ENCODE measurements at places on chromosomes 4 and X. TPM values are rescaled to one million over a fixed set of nuclear protein-coding genes. Genes with fewer than 3 reads are reported as not detected.
A peak's percentile ranks its signal among the peaks of the same experiment; 100 is the strongest.

GRCh38 chrX:131792789-131793462 is 230.2 kb upstream of the STK26 start:
- no peak for DNase-seq

- DNase-seq: no peak
Observed at GRCh38 chrX:22589845-22590244, 317.1 kb downstream of the CBLL2 start.

GRCh38 chr4:183541010-183541751 is 36.3 kb downstream of the ING2 start:
- peak; percentile 16 for DNase-seq

DNA sequence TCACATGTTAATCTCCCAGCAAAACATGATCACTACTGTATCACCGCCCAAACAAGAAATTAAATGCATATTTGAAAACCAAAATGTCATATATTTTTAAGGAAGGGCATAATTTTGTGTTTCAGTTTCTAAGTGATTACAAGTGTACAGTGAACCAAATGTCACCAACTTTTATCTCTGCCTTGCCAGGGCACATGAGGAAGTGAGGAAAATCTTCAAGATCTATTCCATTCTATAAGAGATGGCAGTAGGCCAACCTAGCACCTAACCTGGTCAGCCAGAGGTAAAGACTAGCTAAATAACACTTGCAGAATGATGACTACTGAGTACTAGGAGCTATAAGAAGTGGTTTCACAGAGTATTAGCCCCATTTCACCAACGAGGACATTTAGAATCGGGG is 107.2 kb downstream of the ATP11C start:
- no peak for DNase-seq

DNA sequence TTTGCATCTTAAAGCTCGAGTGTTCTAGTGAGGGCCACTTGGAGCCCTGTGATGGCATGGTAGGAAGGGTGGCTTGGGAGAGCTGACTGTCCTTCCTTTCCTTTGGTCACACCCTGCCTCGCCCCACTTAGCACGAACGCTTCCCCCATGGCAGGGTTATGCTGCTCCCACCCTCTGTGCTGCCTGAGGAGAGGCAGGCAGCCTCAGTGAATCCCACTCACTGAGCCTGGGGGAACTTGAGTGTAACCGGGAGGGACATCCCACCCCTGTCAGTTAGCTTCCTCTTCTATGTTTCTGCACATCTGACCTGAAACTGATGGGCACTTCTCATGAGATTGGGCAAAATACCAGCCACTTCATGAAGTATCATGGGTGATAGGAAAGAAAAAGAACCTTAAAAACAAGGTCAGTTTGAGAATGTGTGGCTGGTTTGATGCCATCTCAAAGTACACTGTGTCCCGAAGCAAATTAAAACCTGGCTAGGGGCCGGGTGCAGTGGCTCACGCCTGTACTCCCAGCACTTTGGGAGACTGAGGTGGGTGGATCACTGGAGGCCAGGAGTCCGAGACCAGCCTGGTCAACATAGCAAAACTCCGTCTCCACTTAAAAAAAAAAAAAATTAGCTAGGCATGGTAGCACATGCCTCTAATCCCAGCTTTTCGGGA is 10.1 kb downstream of the TKTL1 start:
- DNase-seq: no peak

DNA sequence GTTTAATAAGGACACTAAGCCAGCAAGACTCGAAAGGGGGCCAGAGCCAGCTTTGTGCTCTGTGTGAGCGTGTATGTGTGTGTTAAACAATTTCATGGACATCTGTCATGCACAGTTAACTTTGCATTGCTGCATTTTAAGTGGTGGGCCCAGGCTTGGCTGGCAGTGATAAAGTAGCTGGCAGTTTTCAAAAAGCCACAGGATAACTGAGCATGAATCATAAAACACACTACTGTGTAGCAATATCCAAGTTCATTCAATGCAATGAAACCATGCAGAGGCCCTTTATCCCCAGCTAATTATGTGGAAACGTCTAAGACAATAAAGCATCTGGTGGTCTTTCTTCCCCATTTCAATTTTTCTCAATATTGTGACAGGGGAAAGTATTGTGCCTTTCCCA is 132.9 kb downstream of the NKX6-1 start:
- DNase-seq: no peak

DNA sequence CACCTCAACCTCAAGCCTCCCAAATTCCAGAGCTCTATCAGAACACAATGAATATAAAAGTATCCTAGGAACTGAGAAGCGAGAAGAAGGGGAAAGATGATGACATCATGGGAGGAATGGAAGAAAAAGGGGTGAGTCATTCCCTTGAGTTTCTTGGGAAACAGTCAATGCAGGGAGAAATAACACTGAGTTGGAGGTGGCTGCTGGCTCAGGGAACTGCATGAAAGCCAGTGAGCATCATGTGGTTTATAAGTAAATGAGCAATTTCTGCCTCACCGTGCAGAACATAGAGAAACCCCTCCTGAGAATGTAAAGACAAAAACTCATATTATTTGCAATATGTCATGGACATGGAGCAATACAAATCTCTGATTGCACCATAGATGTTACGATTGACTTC is 73.3 kb downstream of the SHOX start:
- no peak for DNase-seq

GRCh38 chr4:182577411-182577810 is 334.2 kb downstream of the TENM3 start:
- no peak for DNase-seq

DNA sequence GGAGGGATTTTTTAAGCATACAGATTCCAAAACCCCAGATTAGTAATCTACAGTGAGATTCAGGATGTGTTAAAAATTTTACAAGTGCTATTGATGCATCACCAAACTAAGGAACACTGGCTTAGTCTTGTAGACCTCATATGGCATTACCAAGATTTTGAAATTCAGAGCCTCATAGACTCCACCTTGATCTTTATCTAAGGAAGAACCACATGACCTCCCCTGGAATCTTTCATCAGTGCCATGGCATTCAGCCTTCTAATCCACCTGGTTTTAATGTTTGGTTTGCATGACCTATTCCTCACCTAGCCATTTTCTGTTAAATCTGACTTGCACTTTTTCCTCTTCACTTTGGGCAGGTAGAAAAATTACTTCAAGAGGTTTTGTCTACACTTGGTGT is 171.6 kb downstream of the NKX6-1 start:
- no peak for DNase-seq

DNA sequence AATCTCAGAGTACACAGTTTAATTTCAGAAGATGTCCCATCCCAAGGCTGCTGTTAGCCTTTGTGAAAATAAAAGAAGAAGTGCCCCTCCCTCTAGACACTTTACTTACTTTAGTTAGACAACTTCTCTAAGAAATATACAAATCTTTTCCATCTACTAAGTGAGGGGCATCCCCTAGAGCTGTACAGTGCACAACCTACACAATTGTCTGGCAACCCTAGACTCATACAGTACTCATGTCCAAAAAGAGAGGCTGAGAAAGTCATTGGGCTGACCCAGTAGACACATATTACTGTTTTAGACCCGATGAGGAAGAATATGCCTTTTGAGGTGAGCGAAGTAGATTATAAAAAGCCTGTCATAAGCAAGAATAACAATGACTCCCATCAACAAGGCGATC is 297.6 kb downstream of the IDS start:
- DNase-seq: no peak

DNA sequence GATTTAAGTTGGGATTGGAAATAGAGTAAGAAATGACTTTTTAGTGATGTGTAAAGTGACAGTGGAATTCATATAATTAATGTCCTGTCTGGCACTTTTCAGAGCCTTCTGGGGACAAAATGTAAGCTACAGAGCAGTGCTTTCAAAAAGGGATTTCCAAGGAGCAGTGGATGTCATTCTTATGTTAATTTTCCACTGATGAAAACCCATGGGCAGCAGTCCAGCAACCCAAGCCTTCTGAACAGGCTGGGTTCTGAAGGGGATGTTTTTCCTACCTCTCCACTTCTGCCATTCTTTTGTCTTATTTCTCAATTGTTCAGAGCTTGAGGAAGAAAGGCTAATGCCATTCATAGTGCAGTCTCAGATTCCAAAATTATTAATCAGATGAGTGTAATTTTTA is 717.6 kb upstream of the HS3ST1 start:
- DNase-seq: no peak

- DNase-seq: no peak
Observed at GRCh38 chr4:110294165-110294564, 95.8 kb upstream of the ELOVL6 start.

GRCh38 chr4:177242651-177243286 is 66.9 kb upstream of the NEIL3 start:
- no peak for DNase-seq

- DNase-seq: no peak
Observed at GRCh38 chr4:159871141-159871540, 768.3 kb downstream of the RAPGEF2 start.

DNA sequence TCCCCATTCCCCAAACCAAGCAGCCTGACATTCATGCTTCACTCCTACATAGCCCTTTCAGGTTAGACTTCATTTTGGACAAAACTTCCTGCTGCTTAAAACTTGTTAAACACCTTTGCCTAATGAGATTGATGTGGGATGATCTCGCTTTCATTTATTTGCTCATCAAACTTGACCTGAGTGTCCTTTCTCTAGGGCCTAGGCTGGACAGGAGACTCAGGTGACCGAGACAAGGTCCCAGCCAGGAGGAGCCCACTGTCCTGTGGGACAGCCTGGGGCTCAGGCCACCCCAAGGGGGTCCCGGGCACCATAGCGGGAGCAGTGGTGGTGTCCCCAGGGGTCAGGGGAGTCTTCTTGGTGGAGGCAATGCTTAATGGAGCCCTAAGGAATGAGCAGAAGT is 23.7 kb upstream of the PSAPL1 start:
- DNase-seq: no peak

DNA sequence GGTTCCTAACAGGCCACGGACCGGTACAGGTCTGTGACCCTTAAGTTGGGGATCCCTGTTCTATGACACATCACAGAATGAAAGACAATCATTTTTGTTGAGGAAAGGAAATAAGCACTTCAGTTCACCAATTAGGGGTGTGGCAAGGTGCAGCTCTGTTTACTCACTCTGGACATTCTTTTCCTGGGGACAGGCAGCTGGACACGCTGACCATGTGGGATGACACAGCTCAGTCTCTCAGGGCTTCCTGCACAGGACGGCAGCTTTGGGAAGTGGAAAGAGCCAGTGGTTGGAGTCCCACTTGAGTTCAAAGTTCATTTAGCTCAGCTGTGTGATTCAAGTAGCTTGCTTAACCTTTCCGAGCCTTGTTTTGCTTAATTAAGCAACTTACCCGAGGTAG is 55.7 kb downstream of the NDNF start:
- DNase-seq: no peak

DNA sequence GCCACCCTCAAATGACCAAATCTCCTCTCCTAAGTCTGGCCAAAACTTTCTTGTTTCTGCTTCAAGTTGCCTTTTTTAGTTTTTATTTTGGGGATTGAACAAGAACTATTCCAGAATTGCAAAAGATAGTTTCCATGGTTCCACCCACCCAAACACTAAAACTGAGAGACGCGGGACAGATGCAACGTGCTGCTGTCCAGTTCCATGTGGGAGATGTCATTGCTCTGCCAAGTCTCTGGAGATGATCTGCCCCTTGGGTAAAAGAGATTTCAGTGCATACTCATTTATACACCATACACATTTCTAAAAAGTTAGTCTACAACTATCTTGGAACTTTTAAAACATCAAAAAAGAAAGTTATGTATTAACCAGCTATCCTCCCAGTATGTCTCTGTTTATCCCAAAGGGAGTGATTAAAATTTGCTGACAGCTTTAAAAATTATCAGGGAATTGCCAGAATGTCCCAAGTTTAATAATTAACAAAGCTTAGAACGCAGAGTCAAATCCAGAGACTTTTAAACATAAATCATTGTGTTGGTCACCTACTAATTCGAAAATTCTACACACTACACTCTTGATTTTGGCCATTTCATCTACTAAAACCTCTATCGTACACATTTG is 3.2 kb downstream of the MAOB start:
- DNase-seq: peak; percentile 12

DNA sequence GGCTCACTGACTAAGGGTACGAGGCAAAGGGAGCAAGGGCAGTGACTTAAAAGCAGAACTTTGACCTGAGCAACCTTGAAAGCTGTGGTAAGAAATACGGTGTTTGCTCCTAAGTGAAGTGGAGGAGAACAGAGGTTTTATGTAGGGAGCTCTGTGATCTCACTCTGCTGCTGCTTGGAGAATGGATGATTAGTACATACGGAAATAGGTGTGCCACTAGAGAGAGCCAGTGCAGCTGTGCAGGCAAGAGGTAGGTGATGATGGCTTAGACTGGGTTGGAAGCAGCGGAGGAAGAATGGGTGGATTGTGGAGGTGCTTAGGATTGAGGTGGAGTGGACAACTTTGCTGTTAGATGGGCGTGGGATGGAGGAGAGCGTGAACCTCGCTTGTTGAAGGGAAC is 85.0 kb downstream of the FAM193A start:
- no peak for DNase-seq

DNA sequence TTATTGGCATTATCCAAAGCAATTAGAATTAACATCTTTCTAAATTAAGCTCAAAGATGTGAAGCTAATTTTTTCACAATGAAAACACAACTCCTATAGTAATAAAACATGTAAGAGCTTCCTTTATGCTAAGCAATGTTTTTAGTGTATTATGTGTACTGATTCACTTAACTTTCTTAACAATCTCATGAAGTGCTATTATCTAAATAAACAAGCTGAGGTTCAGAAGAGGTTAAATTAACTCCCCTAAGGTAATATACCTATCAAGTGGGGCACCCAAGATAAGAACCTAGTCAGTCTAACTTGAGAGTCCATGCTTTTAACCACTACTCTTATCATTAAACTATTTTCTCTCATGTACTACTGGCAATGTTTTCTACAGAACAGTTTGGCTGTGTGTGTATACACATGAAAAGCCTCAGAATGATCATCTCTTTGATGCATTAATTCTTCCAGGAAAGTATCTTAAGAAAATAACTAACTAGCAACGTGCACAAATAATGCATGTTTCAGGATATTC is 13.6 kb downstream of the G3BP2 start:
- DNase-seq: no peak

DNA sequence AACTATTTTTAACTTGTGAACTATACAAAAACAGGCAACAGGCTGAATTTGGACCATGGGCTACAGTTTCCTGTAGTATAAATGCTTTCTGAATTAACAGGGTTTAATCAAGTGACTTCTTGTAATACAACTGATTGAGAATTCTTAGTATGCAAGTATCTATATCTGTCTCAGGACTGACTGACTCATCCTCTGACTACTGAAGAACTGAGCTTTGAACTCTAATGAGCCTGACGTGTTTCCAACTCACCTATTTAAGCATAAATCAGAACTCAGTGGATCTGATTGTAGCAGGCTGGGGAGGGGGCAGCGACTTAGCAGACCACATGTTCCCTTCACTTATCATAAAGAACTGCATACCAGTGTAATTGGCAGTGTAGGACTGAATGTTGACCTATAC is 7.8 kb downstream of the SPATA4 start:
- DNase-seq: no peak

Gene MGARP
- 0.54 TPM for polyA plus RNA-seq

Gene DIPK2B
- 10.7 TPM for polyA plus RNA-seq

Gene PSAPL1
- not detected for polyA plus RNA-seq

Gene CENPE
- polyA plus RNA-seq: 15.3 TPM

Gene RIPPLY1
- polyA plus RNA-seq: 2.4 TPM

Gene USP26
- not detected for polyA plus RNA-seq

Gene ETDA
- not detected for polyA plus RNA-seq

Gene ACE2
- 58.8 TPM for polyA plus RNA-seq

Measured in renal cortex interstitium (tissue), 15 donors.